Kidney (tissue), 22 donors: ENCODE measurements at places on chromosomes 11 and 22.

- no peak for DNase-seq
Measured at GRCh38 chr11:78800756-78801155, 226.1 kb upstream of the NARS2 start.

DNA sequence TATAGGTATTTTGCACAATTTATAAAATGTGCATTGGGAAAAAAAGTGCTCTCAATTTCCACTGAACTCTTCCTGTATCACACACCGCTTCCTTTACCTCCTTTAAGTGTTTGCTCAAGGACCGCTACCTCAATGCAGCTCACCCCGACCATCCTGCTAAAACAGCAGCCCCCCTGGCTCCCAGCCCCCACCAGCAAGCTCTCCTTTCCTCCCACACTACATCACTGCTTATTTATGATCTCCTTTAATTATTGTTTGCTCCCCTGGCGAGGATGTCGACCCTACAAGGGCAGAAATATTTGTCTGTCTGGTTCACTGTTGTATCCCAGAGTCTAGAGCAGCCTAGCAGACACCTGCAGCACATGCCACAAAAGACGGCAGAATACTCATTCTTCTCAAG lies 10.0 kb downstream of the SHANK2 start:
- no peak for DNase-seq

GRCh38 chr11:36019722-36020121 lies 75.9 kb downstream of the LDLRAD3 start:
- DNase-seq = no peak

DNA sequence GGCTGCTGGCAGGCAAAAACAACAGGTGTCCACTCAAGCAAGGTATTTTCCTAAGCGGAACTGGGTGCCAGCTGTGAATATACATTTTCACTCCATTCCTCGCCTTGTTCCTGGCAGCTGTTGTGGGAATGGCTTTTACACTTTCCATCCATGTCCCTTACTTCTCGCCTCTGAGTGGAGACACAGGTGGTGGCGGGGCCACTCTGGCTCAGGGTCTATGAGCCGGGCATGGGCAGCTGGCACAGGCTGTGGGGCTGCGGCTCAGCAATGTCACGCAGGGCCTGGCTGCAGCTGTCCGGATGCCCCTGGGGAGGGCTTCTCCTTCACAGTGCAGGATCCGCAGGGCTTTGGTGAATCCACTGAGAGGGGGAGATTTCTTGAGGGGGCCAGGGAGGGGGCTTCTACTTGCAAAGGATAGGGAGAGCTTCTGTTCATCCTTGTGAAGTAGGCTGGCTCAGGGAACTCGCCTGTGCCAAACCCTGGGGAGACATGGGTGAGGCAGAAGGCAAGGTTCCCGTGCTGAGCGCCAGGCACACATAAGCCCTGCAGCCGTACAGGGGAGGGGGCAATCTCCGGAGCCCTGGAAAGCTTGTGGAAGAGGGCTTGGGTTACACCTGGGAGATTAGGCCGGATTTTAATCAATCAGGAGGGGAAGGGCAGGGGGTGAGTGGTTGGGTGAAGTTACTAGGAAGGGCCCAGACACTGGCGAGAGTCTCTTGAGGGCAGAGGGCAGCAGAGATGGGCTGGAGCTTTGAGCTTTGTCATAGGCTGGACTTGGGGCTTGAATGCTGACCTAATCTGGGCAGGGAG lies 45.7 kb downstream of the KCNQ1OT1 start:
- peak; percentile 48 for DNase-seq

- DNase-seq = no peak
Measured at GRCh38 chr11:120386774-120387371, 50.7 kb downstream of the ARHGEF12 start.

- DNase-seq = peak; percentile 86
Measured at GRCh38 chr11:12235947-12236743, 125.8 kb downstream of the MICAL2 start.

DNA sequence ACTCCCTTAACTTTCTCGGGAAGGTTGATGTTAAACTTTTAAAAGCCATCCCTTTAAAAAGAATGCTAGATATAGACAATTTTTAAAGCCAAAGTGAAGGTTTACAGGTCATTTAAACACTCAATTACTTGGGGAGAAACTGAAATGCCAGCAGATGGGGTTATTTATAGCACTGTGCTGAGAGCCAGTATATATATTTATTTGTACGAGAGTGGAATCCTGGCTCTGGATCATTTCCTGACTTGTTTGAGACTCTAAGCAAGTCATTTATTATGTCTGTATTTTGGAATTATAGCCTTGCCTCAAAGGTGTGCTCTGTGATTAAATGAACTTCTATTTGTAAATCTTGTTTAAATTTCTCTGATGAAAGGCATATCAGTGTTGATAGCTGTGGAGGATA lies 6.8 kb upstream of the ZBED5 start:
- no peak for DNase-seq

GRCh38 chr11:124238512-124238911 lies 2.4 kb upstream of the OR8G1 start:
- no peak for DNase-seq

GRCh38 chr11:110125632-110126031 lies 32.4 kb downstream of the ZC3H12C start:
- no peak for DNase-seq
